NCI-H2227 treated with DMSO at 0.1 percent for 48 hours (cell line): ENCODE measurements at places on chromosomes 3 and 15.

- no peak for DNase-seq
Measured at GRCh38 chr3:75303741-75304140, 360.4 kb upstream of the FRG2C start.

GRCh38 chr15:90701880-90702630 is 15.1 kb upstream of the BLM start:
- DNase-seq = no peak

- DNase-seq = no peak
Measured at GRCh38 chr15:58746174-58746573, 3.3 kb downstream of the ADAM10 start.

- DNase-seq = no peak
Measured at GRCh38 chr3:32994045-32994444, 42.6 kb downstream of the CCR4 start.

DNA sequence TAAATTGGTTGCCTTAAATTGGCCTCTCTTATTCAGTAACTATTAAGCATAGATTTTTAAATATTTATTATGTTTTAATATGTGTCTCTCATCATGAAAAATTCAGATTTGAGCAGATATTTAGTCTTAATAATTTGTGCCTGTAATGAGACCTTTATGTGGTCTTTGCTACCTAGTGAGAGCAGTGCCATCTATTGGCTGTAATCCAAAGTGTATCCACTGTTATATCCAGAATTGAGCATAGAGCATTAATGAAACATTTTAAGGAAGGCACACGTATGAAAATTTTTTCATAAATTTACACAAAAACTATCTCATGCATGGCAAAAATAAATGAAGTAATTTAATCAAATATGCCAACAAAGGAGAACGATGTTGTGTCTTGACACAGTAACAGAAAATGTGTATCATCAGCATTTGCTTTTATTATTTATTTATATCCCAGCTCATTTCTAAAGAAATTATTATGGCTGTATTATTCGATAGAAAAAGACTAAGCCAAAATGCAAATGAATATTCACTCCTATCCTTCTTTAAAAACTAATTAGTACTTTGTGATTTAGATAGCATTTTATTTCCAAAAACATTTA is 203.5 kb downstream of the RSRC1 start:
- peak; percentile 33 for DNase-seq

DNA sequence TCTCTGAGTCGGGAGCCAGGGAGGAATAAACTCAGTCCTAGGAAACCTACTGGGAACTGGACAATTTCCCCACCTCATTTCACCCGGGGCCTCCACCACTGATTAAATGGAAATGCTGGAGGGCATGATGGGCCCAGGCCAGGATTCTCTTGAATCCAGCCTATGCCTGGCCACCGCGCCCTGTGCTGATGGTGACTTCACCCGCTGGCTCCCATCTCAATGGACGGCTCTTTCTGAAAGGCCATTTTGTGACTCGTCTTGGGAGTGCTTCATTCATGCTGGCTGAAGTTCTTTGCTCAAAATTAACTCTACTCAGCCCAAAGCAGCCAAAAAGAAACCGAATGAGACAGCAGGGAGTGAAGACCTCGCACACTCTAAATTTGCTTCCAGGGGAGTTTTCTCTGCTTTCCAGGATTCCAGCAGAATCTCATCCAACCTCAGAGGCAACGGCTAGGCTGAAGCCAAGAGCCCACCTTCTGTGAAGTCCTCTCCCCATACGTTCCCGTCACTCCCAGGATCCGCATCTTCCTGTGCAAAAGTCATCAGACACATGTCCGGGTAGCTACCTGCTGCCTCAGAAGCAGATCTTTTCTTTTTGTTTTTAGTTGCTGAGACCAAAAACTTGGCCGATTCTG is 266.0 kb upstream of the ICE2 start:
- no peak for DNase-seq

- no peak for DNase-seq
Measured at GRCh38 chr3:16311960-16312451, 47.0 kb downstream of the OXNAD1 start.

DNA sequence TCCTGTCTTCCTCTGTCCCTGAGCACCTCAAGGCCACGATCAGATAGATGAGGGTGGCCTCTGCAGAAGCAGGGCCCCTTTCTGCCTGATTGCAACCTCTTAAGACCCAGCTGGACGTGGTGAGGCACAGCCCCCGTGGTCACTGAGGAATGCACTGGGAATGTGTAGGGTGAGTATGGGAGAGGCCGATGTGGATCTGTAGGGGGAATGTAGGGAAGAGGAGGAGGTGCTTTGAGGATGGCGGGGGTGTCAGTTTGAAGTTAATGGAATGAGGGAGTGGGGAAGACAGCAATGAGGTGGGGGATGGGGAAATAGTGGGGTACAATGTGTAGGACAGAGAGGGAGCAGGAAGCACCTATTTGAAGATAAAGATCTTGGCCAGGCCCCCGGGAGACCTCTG is 785 bp upstream of the IQCF5 start:
- no peak for DNase-seq

GRCh38 chr3:8298021-8298954 is 203.3 kb upstream of the LMCD1 start:
- DNase-seq = no peak

GRCh38 chr3:188259596-188259995 is 105.6 kb downstream of the LPP start:
- no peak for DNase-seq

GRCh38 chr15:65980824-65981456 is 111.6 kb downstream of the RAB11A start:
- no peak for DNase-seq

GRCh38 chr3:184805351-184806038 is 6.5 kb upstream of the VPS8 start:
- DNase-seq = peak; percentile 92

DNA sequence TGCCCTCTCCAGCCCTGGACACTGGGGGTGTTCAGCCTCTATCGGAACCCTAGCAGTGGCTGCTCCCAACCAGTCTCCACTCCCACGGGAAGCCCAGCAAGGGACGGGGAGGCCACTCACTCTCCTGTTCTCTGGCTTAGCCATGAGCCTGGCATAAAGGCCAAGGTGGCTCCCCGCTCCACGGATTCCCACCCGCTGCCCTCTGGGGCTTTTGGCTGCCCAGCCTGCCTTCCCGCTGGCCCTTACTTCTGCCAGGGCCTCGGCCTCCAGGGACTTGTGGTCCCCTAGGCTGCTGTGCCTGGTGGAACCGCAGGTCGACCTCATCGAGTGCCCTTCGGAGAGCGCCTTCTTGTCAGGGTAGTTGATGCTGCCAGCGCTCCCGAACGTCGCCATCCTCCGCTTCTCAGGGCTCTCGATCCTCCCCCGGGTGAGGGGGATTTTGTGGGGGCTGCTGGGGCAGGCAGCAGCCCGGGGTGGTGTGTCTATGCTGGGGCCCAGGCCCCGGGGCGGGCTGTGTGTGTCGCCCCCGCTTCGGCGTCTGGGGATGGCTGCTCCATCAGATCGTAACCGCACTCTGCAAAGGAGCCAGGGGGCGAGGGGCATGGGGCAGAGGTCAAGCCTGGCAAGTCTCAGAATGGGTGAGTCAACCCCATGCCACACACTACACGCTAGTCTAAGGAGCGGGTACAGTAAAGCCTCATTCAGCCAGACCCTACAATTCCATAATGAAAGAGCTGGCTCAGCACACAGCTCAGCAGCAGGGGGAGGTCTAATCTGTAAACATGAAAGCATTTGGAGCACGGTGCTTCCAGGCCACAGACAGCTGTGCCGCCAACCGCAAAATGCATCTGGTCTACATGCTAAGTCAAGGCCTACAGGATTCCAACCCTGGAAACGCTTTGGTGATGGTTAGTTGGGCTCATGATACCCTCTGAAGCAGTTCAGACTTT is 27.3 kb upstream of the RAD18 start:
- DNase-seq = no peak

DNA sequence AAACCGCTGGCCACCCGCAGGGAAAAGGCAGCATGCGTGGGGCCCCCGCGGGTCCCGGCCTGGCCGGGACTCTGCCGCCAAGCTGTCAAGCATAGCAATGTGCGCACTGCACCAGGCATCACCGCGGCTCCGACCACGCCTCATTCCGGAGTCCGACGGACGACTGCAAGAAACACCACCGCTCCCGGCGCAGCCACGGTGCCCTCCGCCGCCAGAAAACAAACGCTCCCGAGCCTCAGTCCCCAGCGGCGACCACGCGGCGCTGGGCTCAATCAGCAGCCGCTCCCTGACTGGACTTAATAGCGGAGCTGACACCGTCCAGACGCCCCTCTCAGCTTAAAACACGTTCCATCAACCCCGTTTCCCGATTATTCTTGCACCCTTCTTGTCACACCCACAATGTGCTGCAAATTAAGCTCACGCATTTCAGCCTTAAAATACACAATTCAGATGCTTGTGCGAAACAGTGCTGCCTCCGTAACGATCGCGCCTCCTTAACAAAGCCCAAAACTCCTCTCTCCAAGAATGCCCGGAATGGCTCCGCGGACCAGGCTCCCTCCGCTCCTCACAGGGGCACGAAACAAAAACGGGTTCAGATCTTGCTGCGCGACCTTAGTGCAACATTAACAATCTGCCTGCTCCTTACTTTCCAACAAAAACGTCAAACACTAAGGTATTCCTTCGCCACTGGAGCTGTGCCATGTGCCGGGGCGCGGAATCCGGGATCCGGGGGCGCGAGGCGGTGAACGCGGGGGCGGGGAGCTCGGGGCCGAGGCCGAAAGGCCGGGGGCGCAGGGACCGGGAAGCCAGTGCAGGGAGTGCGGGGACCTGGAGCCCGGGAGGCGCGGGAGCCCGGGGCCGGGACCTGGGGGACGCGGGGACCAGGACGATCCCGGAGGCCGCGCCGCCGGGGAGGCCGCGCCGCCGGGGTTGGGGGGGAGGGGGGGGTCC is 655 bp downstream of the CYFIP1 start:
- peak; percentile 23 for DNase-seq

- DNase-seq = no peak
Measured at GRCh38 chr3:127412578-127413317, 124.9 kb upstream of the PRR20G start.

GRCh38 chr3:115861166-115861733 is 237.9 kb downstream of the GAP43 start:
- DNase-seq = peak; percentile 48

DNA sequence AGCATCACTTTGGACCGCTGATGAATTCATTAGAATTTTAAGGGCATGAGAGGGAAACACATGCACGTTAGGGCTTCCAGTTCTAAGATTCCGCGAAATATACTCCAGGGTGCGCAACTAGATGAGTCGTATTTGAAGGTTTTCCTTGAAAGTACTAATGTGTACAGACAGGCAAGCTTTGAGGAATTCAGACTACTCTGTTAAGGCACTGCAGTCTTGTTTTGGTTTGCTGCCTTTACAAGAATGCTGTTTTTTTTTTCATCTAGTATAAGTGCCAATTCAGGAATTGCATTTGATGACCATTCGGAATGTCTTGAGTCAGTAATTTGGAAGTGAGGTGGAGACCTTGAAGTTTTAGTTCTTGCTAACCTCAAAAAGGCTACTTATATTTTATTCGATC is 19.1 kb downstream of the TRNT1 start:
- no peak for DNase-seq

DNA sequence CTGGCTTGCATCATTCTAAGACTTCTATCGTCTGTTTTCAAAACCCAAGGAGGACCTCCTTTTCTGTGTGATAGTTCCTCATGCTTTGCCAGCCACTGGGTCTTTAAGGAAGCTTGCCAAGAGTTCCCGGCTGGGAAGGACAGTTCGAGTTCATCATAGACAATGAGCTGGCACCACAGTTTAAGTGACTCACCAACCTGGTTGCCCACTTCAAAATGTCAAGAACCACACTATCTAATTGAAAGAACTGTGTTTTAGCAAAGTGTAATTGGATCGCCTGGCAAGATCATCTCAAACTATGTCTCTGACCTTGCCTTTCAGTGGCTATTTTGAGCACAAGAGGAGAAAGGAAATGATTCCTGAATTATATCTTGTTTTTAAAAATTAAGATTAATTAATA is 27.9 kb downstream of the SOX2 start:
- no peak for DNase-seq

DNA sequence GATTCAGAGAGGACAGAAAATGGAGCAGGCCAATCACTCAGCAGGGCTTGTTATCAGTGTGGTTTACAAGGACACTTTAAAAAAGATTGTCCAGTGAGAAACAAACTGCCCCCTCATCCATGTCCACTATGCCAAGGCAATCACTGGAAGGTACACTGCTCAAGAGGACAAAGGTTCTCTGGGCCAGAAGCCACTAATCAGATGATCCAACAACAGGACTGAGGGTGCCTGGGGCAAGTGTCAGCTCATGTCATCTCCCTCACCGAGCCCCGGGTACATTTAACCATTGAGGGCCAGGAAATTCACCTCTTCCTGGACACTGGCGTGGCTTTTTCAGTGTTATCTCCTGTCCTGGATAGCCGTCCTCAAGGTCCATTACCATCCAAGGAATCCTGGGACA is 513.7 kb upstream of the EPHA6 start:
- DNase-seq = no peak

- DNase-seq = no peak
Measured at GRCh38 chr3:39917065-39917773, 107.8 kb downstream of the MYRIP start.

DNA sequence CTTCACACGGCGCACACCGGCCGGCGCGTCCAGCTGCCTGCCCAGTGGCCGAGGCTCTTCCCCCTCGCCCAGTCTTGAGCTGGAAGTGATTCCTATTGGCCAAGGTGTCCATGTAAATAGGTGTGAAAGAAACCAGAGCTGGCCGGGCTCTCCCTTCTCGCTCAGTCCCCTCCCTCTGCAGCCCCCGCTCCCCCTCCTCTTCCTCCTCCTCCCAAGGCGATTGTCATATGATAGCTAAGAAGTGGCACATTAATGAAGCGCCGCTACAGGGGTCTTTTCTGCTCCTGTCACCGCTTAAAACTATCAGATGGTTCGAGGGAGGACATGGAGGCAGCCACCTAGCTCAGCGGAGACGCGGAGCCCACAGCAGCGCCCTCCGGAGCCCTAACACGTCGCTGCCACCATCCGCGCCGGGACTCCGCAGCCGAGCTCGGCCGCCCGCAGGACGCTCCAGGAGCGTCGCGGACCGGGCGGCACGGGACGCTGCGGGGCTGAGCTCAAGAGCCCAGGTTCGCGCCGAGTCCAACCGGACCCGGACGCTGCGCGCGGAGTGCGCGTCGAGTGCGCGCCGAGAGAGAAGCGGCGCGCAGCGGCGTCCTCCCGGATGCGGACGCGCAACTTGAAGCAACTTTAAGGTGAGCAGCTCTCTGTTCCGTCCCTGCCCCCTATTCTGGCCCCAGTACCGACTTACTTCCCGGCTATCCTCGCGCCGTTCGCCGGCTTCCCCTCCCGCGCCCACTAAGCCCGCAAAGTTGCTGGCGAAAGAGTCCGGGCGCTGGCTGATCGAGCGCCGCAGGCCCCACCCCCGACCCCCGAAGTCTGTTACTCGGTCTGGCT is at the start of gene FOXB1:
FOXB1 (plus strand) TSS at position 303 of the 837 bp plus-strand sequence. CDS start 653 bp downstream, outside the sequence.
- peak; percentile 64 for DNase-seq

DNA sequence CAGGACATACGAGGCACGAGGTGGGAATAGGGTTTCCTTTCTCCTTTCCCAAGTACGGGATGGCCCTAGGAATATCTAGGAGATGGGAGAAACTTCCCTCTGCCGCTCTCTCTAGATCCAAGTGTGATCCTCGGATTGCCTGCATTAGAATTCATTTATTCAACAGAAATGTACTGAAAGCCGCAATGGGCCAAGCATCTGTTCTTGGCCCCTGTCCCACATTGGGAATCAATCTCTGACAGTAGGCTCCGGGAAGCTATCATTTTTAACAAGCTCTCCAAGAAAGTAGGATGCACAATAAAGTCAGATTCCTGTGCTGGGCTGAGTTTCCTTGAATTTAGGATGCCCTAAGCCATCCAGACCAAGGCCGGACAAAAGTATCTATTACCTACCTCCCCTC is 37.2 kb upstream of the CA12 start:
- no peak for DNase-seq

- DNase-seq = no peak
Measured at GRCh38 chr3:16126634-16127033, 47.8 kb upstream of the GALNT15 start.

- DNase-seq = no peak
Measured at GRCh38 chr3:128174675-128175590, 21.7 kb downstream of the EEFSEC start.
